Endothelial cell of umbilical vein (primary cell): ENCODE measurements at places on chromosomes 5 and 9. TPM values are rescaled to one million over a fixed set of nuclear protein-coding genes. Genes with fewer than 3 reads are reported as not detected.

CMYA5 gene
- total RNA-seq = 0.09 and 0.20 TPM in 2 replicates

SERINC5 gene
- total RNA-seq = 9.9 and 10.1 TPM in 2 replicates

FBN2 gene
- 57.4 and 61.6 TPM in 2 replicates for total RNA-seq

EQTN gene
- not detected in 2 replicates for total RNA-seq

NIPAL4 gene
- not detected in 2 replicates for total RNA-seq

KLF9 gene
- 17.2 and 23.1 TPM in 2 replicates for total RNA-seq

UGT3A2 gene
- total RNA-seq = not detected in 2 replicates

SLC34A1 gene
- total RNA-seq = not detected in 2 replicates

GBA2 gene
- total RNA-seq = 158 and 196 TPM in 2 replicates

CLIC3 gene
- not detected in 2 replicates for total RNA-seq

RLN2 gene
- 0.48 TPM in 1 of 2 replicates, not detected in the other for total RNA-seq

NEUROG1 gene
- not detected in 2 replicates for total RNA-seq

NTRK2 gene
- 0.05 and 0.13 TPM in 2 replicates for total RNA-seq

KCNV2 gene
- total RNA-seq = not detected in 2 replicates

KIF4B gene
- 0.14 and 0.44 TPM in 2 replicates for total RNA-seq
